Stimulated activated naive CD8-positive, alpha-beta T cell treated with anti-CD3 and anti-CD28 coated beads, Interleukin-15, amount 100 ng/mL, for 72 hours (primary cell): ENCODE measurements at places on chromosomes 7 and 10.

DNA sequence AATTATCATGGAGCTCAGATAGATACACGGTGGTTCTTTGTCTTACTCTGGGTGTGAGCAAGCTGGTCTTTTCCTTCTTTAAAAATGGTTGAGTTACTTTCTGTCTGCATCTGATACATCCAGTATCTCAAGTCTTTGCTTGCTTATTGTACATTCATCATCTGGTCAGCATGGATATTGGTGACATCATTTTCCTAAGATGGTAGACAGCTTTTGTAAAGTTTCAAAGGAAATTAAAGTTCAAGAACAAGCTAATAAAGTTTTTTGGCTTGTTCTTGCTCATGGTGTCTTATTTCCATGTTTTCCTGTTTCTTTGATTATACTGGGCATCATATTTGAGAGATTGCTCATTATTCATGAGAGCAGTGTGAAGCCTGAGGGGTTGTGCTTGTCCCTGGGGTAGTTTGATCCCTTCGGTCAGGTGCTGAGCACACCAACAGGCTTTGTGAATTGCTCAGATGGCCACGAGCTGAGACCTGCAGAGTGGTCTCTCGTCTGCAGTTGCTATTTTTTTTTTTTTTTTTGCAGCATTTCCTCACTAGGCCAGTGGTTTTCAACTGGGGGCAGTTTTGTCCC, 38.5 kb downstream of the MGMT start:
- DNase-seq = no peak

GRCh38 chr10:1187151-1187854, 131.1 kb downstream of the WDR37 start:
- DNase-seq = no peak

GRCh38 chr7:43491984-43492383, 90.9 kb upstream of the STK17A start:
- no peak for DNase-seq

DNA sequence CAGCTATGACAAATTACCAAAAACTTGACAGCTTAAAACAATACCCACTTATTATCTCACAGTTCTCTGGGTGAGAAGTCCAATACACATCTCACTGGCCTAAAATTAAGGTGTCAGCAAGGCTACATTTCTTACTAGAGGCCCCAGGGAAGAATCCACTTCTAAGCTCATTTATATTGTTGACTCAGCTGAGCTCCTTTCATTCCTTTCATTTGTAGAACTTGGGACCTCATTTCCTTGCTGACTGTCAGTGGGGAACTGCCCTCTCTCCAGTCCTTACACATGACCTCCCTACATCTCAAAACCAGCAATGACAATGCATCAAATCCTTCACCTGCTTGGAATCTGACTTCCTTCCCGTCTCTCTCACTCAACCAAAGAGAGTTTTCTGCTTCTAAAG, 240.3 kb downstream of the IPMK start:
- no peak for DNase-seq

GRCh38 chr7:69775231-69775771, 177.0 kb downstream of the AUTS2 start:
- no peak for DNase-seq

DNA sequence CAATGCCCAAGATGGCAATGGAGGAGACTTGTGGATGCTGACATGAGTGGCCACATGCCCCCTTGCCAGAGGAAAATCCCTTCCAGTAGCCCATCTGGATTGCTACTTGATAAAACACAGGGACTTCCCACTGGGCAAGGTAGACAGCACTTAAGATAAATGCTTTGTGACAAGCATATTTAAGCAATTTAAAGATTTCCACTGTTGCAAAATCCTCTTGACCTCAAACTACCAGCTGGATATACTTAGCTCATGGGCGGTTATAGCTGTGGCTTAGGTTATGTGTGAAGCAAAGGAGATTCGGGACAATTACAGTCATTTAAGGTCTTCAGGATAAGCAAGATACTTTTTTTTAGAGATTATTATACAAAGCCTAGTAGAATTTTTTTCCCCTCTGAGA, 238.1 kb downstream of the BMPER start:
- DNase-seq = no peak

GRCh38 chr10:31782701-31783100, 145.9 kb downstream of the ARHGAP12 start:
- no peak for DNase-seq

- no peak for DNase-seq
Measured at GRCh38 chr7:150370612-150371071, 2.0 kb downstream of the REPIN1 start.

GRCh38 chr7:25852939-25853271, 299.1 kb upstream of the NFE2L3 start:
- DNase-seq = no peak

- no peak for DNase-seq
Measured at GRCh38 chr10:83937826-83938225, 201.5 kb upstream of the GHITM start.

DNA sequence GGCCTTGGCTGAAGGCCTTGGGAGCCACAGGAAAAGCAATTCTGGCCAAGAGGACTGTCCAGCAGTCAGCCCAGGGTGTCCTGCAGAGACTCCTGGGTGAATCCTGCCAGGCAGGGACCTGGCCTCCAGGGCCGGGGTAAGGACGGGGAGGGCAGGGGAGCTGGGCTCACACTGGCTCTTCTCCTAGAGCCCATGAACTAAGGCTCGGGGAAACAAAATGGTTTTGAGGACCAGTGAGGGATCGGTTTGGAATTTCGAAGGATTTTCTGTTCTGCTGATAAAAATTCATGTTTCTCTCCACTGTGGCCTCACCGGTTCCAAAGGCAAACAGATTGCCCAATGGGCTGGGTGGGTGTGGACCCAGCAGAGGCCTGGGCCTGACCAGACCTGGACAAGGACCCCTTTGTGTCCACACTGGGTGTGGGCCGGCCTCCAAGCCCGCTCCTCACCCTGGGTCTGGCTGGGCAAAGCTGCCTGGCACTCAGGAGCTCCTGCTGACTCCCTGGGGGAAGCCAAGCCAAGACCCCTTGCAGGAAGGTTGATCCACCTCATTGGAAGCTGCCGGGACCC, 27.3 kb downstream of the FAM20C start:
- no peak for DNase-seq

DNA sequence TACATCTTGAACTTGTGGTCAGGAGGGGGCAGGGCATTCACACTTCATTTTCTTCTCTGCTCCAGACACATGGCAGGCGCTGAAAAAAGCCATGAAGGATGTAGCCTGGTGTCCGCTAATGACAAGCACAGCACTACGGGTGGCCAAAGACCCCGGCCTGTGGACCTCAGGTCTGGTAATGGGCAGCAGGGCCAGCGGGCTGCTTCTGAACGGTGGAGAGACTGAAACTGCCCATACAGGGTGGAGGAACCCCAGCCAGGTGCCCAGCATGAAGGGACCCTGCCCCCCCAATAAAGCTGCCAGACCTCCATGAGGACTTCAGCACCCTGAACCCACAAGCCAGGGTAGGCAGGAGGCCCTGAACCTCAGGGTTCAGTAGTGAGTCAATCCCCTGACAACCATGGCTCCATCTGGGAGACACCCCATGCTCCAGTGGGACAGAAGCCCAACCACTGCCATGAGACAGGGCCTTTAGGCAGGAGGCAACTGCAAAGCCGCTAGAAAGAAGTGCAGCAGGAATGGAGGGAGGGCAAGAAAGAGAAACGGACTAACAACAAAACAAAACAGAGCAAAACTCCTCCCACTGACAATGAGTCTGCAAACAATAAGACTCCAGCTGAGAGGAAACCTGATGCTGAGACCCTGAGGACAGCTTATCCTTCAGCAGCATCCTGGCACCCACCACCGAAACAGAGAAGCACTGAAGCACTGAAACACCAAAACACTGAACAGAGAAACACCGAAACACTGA, 140.2 kb upstream of the PPP2R2D start:
- no peak for DNase-seq

DNA sequence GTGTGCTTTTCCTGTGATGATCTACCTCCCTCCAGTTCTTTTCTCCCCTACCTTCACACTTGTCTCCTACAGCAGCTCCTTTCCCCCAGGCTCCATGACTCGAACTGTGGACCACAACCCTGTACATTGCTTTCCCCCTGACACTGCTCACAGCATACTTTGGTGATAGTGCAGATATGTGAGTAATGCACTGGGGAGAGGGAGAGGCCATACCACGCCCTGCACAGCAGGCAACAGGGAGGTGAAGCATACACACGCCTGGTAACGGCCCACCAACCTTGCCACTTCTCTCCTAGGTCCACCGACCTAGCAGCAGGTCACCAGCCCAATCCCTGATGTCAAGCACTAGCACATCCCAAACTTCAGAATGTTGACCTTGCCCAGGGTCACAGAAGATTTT, 238.2 kb downstream of the GRID1 start:
- no peak for DNase-seq

DNA sequence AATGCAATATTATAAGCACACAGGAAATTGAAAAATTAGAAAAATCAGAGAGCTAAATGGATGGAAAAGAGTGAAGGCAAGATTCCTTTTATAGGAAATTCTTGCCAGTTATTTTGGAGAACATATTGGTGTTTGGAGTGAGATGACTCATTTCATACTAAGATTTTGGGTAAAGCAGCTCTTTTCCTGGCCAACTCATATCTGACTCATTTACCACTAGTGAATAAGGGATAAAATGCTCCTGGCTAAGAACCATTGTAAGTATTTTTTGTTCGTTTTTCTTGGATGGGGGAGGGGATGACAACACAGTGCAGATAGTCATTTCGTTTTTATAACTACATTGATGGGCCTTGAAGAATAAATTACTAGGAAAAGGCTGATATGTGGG, 139.3 kb downstream of the TWIST1 start:
- DNase-seq = no peak

DNA sequence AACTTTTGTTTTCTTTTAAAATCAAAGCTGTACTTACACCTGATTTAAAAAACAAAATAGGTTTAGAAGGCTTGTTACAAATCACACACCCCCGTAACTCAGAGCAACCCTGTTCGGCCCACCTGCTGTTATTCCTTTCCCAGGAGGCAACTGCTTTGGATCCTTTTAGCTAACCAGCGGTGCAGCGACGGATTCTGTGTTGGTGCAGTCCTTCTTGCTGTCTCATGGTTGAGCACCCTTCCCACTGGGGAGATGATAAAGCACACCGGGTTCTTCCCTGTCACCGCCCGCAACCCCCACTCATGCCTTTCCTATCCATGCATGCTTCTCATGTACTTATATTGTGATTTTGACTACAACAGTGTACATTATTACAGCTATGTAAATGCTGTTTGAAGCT, 24.8 kb upstream of the MKI67 start:
- no peak for DNase-seq
